Activated CD4-positive, alpha-beta memory T cell treated with anti-CD3 and anti-CD28 coated beads, Interleukin-2, amount 10 ng/mL, durations not matched to agents 7 days and 5 days (primary cell): ENCODE measurements at places on chromosomes 5 and 9. TPM values are rescaled to one million over a fixed set of nuclear protein-coding genes. Genes with fewer than 3 reads are reported as not detected.

DNA sequence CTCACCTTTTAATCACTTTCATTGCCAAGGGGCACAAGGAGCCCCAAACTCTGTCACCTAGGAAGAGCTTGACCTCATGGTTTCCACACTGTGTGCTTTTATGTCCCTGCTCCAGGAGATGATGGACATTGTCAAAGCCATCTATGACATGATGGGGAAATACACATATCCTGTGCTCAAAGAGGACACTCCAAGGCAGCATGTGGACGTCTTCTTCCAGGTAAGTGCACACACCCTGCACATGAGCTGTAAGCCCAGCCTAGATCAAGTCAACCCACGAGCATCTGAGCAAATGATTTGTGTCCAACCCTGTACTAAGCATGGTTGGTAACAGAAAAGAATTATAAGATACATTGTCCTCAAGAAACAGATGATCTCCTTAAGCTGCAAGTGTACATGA, 50.8 kb upstream of the GABRP start:
- DNase-seq, result no peak
- H3K36me3 ChIP-seq, result no peaks in the 10 kb centered on the region
- no peak overlapping the region for H3K27ac ChIP-seq
- H3K27me3 ChIP-seq, result peaks cover 6% of the 10 kb centered on the region
- no peak overlapping the region for H3K4me3 ChIP-seq

PCDH1 gene
- total RNA-seq, result not detected

DNA sequence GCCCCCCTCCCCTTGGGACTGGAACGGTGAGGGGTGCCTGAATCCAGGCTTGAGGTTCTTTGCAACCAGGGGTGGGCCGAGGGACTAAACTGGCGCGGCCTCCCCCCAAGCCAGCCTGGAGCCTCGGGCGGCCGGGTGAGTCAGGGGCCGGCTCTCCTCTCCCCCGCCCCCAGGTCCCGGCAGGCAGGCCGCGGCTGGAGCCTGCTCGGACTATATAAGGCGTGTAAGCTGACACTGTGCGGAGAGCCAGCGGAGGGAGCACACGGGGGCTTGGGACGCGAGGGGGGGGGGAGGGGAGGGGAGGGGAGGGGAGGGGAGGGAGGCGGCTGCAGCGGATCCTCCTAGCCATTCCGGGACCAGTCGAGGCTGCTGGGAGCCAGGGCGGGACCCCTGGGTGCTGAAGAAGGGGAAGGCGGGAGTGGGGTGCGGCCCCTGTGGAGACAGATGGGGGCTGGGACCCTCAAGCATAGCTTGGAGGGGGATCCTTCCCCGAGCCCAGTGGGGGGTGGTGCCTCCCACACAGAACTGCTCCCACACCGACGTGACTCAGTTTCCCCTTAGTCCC, 595 bp downstream of the PDLIM7 start:
- peaks cover 21% of the 10 kb centered on the region for H3K27me3 ChIP-seq
- peak overlapping the region; percentile 85 for H3K4me3 ChIP-seq
- H3K27ac ChIP-seq, result no peak overlapping the region

- DNase-seq, result no peak
- H3K4me3 ChIP-seq, result no peak overlapping the region
- H3K36me3 ChIP-seq, result no peaks in the 10 kb centered on the region
- peaks cover 1% of the 10 kb centered on the region for H3K27me3 ChIP-seq
Observed at GRCh38 chr5:14295610-14296009, 152.5 kb downstream of the TRIO start.

DNA sequence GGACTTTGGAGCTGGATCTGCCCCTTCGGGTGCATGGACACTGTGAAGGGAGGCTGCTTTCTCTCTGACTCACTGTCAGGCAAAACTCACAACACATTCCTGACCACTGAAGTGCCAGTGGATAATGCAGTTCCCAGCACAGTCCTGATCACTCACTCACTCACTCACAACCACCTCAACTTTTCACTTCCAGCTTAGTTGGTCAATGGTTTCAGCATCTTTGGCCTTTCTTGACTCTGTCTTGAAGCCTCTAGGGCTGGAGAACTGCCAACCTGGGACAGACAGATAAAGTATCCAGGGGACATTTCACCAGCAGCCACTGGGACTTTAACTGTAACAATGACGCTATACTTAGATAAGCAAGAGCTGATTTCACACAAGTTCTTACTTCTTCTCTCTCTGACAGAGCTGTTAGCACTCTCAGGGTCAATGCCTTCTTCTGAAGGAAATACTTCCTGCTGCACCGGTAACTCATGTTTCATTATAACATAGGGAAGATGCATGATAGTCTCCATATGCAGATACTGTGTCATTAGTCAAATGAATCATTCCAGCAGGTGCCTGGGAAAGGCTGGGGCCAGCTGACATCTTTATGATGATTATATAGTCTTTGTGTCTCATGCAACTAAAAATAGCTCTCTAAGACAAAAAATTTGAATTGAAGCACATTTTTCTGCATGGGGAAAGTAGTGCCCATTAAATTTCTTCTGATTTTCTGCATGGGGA, 499.0 kb downstream of the SEMA5A start:
- H3K4me1 ChIP-seq, result no peaks in the 10 kb centered on the region
- H3K27me3 ChIP-seq, result no peaks in the 10 kb centered on the region
- H3K27ac ChIP-seq, result no peak overlapping the region
- H3K4me3 ChIP-seq, result no peak overlapping the region
- DNase-seq, result no peak

GRCh38 chr5:142364251-142365145, 39.7 kb upstream of the SPRY4 start:
- H3K4me1 ChIP-seq, result peaks cover 10% of the 10 kb centered on the region
- no peaks in the 10 kb centered on the region for H3K27me3 ChIP-seq
- H3K4me3 ChIP-seq, result no peak overlapping the region
- no peak overlapping the region for H3K27ac ChIP-seq
- DNase-seq, result no peak

GRCh38 chr5:135195270-135195608, 161.2 kb upstream of the PITX1 start:
- no peak overlapping the region for H3K4me3 ChIP-seq
- peaks cover 2% of the 10 kb centered on the region for H3K4me1 ChIP-seq
- H3K36me3 ChIP-seq, result no peaks in the 10 kb centered on the region
- no peak overlapping the region for H3K27ac ChIP-seq
- peaks cover 82% of the 10 kb centered on the region for H3K27me3 ChIP-seq

- H3K4me3 ChIP-seq, result no peak overlapping the region
- H3K4me1 ChIP-seq, result peaks cover 1% of the 10 kb centered on the region
- no peak overlapping the region for H3K27ac ChIP-seq
Observed at GRCh38 chr5:54212331-54212730, 98.0 kb downstream of the ARL15 start.

DNA sequence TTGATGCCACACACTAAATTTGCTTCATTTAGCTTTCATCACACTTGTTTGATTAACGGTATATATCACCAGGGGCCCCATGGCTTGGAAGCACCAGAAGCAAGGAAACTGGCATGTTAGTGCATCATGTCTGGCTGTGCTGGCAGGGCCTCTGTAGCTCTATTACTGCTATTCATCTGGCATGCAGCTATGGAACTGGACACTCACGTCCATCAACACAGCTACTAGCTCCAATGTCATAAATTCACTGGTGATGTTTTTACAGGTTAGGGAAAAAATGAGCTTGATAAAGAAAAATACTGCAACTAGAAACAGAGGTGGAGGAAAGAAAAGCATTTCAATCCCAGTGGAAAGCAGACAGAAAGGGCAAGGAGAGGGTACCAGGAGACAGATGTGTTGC, 343.2 kb downstream of the DEPDC1B start:
- H3K36me3 ChIP-seq, result no peaks in the 10 kb centered on the region
- no peaks in the 10 kb centered on the region for H3K4me1 ChIP-seq
- H3K27ac ChIP-seq, result no peak overlapping the region
- DNase-seq, result no peak
- H3K27me3 ChIP-seq, result no peaks in the 10 kb centered on the region

PAEP gene
- total RNA-seq, result not detected

GRCh38 chr9:31799953-31800609, 584.4 kb upstream of the ACO1 start:
- H3K27ac ChIP-seq, result no peak overlapping the region
- no peak for DNase-seq
- H3K27me3 ChIP-seq, result no peaks in the 10 kb centered on the region
- no peak overlapping the region for H3K4me3 ChIP-seq
- H3K4me1 ChIP-seq, result no peaks in the 10 kb centered on the region
- no peaks in the 10 kb centered on the region for H3K36me3 ChIP-seq

- no peak overlapping the region for H3K27ac ChIP-seq
- no peaks in the 10 kb centered on the region for H3K4me1 ChIP-seq
- no peak overlapping the region for H3K4me3 ChIP-seq
- H3K27me3 ChIP-seq, result no peaks in the 10 kb centered on the region
Observed at GRCh38 chr5:40134883-40135520, 544.7 kb upstream of the PTGER4 start.

- peak; percentile 64 for DNase-seq
- peaks cover 32% of the 10 kb centered on the region for H3K36me3 ChIP-seq
- H3K27ac ChIP-seq, result peak overlapping the region; percentile 87
- H3K27me3 ChIP-seq, result no peaks in the 10 kb centered on the region
Observed at GRCh38 chr9:128724744-128725211, 851 bp upstream of the ZDHHC12 start.

DNA sequence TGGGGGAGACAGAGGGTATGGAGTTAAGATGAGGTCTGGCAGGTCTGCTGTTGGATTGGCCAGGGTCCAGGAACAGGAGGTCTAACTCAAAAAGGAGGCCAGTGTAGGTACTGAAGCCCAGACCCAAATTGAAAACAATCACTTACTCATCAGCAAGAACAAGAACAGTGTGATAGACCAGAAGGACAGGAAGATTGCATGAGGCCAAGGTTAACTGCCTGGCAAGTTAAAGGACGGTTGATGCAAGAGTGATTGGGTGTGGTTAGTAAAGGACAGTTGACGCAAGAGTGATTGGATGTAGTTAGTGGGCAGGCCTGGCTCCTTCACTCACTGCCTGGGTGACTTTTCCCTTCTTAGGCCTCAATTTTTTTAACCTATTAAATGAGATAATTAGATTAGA, 132.6 kb downstream of the PDZD2 start:
- peaks cover 8% of the 10 kb centered on the region for H3K4me1 ChIP-seq
- no peaks in the 10 kb centered on the region for H3K27me3 ChIP-seq
- no peak overlapping the region for H3K27ac ChIP-seq
- H3K36me3 ChIP-seq, result no peaks in the 10 kb centered on the region
- no peak for DNase-seq

DNA sequence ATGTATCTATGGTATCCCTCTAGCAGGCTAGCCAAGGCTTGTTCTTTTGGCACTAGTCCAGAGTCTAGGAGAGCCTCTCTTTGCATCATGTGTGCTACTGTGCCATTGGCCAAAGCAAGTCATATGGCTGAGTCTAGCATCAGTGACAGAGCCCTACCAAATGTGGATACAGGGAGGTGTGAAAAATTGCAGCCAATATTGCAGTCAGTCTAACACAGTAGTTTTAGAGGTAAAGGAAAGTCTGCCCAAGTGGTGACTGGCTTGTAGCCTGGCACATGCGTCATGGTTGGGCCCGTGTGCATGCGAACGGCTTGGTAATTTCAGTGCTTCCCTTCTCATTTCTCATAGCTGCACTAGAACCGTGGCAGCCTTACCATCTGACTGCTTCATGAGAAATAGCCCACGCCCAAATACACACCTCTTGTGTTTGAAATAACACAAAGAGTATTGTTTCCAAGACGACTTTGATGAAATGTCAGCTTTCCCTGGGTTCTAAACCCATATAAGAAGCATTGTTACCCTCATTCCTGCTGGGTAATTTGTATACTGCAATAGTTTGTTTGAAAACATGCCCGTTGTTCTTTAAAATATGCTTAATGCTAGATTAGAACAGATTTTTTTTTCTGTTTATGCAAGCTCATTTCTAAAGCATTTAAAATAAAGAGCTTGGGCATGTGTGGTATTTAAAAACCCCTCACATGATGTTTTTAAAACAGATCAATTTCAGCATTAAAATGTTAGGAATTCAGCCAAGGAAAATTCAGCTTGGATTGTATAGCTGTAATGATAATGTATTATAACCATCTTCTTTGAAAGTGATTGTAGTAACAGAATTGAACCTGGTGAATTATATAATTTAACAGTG, 113.2 kb downstream of the TLE4 start:
- H3K27me3 ChIP-seq, result no peaks in the 10 kb centered on the region
- H3K27ac ChIP-seq, result no peak overlapping the region
- peaks cover 23% of the 10 kb centered on the region for H3K4me1 ChIP-seq
- no peak for DNase-seq

DNA sequence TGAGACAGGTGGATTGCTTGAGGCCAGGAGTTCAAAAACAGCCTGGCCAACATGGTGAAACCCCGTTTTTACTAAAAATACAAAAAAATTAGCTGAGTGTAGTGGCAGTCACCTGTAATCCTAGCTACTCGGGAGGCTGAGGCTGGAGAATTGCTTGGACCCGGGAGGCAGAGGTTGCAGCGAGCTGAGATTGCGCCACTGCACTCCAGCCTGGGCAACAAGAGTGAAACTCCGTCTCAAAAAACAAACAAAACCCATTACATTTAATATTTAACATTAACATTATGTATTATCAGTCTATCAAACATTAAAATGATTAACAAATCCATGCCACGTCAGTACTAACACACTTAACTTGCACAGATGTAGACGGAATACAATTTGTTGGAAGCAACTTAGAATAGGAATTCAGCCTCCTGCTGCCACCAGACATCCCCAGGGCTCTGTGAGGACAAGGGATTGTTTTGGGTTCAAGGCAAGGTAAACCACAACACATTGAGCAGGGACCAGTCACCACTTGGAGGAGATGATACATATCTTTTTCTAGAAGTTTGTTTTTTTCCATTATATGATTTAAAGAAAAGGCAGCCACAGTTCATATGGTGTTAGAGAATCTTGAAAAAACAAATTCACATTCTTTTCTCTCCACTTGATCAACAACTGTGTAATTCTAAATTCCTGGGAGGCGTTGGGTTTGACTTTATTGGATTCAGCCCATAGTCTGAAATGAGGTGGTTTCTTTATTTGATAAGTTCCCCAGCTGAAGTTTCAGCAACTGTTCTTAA, 104.1 kb upstream of the BASP1 start:
- H3K27me3 ChIP-seq, result no peaks in the 10 kb centered on the region
- H3K4me1 ChIP-seq, result no peaks in the 10 kb centered on the region
- DNase-seq, result no peak
- H3K27ac ChIP-seq, result no peak overlapping the region
- H3K36me3 ChIP-seq, result no peaks in the 10 kb centered on the region
- H3K4me3 ChIP-seq, result no peak overlapping the region

WDR38 gene
- total RNA-seq, result not detected

DNA sequence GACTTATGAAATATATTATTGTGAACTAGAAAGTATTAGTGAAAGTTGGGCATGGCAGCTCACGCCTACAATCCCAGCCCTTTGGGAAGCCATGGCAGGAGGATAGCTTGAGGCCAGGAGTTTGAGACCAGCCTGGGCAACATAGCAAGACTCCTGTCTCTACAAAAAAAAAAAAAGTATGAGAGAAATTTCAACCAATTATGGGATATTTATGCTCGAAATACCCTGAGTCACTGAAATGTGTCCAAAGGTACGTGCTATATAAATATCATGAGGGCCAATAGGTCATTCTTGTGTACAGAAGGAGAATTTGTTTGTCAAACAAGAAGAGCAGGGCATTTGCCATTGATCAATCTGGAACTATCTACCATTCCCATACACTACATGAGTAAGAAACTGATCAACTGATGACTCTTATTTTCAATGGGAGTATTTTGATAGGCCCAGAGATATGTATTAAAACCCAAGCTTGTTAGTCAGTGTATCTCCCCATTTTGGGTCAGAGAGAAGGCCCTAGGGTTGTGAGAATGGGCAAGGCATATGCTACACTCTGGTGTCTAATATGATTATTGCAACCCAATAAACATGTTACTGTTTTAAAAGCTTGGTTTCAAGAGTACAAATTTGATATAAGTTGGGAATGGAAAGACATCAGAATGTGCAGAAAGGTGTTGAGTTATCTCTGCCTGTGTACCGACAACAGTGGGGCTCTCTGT, 21.7 kb upstream of the HOMER1 start:
- H3K27me3 ChIP-seq, result no peaks in the 10 kb centered on the region
- no peaks in the 10 kb centered on the region for H3K4me1 ChIP-seq
- no peak overlapping the region for H3K4me3 ChIP-seq
